Purkinje cell (primary cell): ENCODE measurements at places on chromosomes 5 and 9. TPM values are rescaled to one million over a fixed set of nuclear protein-coding genes. Genes with fewer than 3 reads are reported as not detected.

Gene CRB2
- not detected in 2 replicates for polyA plus RNA-seq

Gene ST8SIA4
- polyA plus RNA-seq = 0.31 TPM in 1 of 2 replicates, not detected in the other

Gene PCDHGC4
- polyA plus RNA-seq = 0.22 and 4.5 TPM in 2 replicates

Gene DND1
- polyA plus RNA-seq = not detected in 2 replicates

Gene NEURL1B
- not detected in 2 replicates for polyA plus RNA-seq

Gene PCDHGB3
- polyA plus RNA-seq = 0.06 and 1.2 TPM in 2 replicates

Gene PCDHGA2
- polyA plus RNA-seq = 1.9 TPM in 1 of 2 replicates, not detected in the other

Gene GARIN3
- polyA plus RNA-seq = 0.16 and 0.70 TPM in 2 replicates

Gene STOML2
- polyA plus RNA-seq = 50.1 and 51.7 TPM in 2 replicates

Gene REEP2
- polyA plus RNA-seq = 42.0 and 65.2 TPM in 2 replicates

Gene ADAMTSL1
- 1.9 and 2.9 TPM in 2 replicates for polyA plus RNA-seq

Gene P4HA2
- polyA plus RNA-seq = 3.4 and 9.4 TPM in 2 replicates

Gene ANKRD31
- polyA plus RNA-seq = 0.32 and 0.42 TPM in 2 replicates

Gene MSX2
- polyA plus RNA-seq = 1.5 TPM in 2 replicates

Gene STPG3
- not detected in 2 replicates for polyA plus RNA-seq

Gene SHISAL2B
- not detected in 2 replicates for polyA plus RNA-seq

Gene SLCO4C1
- polyA plus RNA-seq = 0.90 and 1.6 TPM in 2 replicates
